T-helper 2 cell (primary cell): ENCODE measurements at places on chromosomes 3 and 15.
A peak's percentile ranks its signal among the peaks of the same experiment; 100 is the strongest.

GRCh38 chr15:25859838-25860645 is 3.1 kb downstream of the ATP10A start:
- DNase-seq = peak; percentile 32

DNA sequence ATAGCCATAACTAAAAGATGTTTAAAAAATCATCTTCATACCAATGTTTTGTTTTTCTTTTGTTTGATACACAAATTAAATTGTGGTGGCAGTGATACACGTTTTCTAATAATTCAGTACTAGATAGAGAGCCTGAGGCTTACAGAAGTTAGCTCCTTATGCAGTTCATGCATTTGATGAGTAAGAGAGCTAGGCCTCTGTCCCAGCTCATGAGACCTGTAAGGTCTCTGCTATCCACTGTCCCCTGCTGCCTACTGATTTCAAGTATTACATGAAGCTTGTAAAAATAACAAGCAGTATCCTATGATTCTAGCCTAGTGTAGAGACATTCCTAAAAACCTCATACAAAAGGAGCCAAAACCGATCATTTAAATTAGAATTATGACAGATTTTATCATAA is 144.5 kb downstream of the MBNL1 start:
- DNase-seq = no peak

- DNase-seq = no peak
Measured at GRCh38 chr3:153357436-153357835, 195.4 kb downstream of the RAP2B start.

DNA sequence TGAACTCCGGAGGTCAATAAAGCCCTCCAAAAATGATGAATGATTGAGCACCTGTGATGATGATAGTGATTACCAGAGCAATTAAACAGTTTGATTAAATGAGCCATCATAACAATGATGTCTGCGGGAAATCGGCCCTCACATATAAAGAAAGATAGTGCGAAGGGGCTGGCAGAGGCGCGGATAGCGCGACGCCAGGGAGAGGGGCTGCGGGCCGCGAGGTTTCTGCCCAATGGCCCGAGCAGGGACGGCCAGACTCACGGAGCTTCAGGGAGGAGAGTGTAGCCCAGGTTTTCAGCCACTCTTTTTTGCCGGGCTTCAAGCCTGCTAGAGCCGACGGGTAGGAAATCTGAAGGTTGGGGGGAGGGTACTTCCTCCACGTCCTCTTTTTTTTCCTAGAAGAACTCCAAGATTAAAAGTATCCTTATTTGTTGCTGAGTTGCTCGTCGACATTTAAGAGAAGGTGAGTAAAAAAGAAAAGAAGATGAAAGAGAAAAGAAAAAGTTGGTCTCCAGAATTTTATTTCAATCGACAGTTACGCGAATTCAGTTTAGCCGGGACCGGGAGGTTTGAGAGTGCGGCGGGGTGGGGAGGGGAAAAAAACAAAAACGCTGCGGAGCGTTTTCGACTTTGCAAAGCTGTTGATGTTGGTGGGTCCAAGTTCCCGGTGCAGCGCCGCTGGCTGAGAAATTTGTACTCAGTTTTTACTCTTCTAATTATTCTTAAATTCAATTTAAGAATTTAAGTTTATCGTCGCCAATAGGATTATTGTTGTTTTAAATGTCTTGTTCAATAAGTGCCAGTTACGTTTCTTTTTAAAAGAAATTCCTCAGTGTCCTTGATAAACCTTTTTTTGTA is 2.2 kb upstream of the MEIS2 start:
- DNase-seq = no peak

DNA sequence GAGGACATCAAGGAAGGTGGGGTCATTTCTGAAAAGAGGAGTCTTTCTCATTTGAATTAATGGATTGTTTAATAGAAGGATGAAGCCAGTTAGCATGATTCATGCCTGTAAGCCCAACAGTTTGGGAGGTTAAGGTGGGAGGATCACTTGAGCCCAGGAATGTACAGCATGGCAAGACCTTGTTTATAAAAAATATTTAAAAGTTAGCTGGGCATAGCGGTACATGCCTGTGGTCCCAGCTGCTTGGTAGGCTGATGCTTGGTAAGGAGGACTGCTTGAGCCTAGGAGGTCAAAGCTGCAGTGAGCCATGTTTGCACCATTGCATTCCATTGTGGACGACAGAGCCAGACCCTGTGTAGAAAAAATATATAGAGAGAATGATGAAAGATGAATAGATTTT is 165.5 kb downstream of the ALCAM start:
- DNase-seq = no peak

DNA sequence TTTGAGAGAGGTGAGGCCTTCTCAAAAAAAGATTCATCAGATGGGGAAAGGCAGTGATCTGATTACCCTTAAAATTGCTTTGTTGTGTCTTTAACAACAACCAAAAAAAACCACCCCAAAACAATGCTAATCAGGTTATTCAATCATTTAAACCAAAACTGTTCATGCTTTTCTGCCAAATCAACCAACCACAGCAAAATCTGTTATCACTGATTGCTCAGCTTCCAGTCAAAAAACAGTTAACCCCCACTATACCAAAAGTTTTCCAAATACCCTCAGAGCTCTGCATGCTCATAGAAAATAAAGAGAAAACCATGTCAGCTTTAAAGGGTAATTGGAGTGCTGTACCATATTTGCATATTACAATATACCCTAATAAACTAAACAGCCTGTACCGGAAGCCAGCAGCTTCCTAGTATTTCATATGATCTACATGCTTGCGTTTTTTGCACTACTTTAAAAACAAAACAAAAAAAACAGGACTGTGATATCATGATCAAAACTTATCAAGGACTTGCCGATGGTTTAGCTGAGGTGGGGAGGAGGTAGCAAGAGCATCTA is 22.8 kb downstream of the SATB1 start:
- DNase-seq = peak; percentile 87

GRCh38 chr15:96701443-96701842 is 370.9 kb downstream of the NR2F2 start:
- no peak for DNase-seq

DNA sequence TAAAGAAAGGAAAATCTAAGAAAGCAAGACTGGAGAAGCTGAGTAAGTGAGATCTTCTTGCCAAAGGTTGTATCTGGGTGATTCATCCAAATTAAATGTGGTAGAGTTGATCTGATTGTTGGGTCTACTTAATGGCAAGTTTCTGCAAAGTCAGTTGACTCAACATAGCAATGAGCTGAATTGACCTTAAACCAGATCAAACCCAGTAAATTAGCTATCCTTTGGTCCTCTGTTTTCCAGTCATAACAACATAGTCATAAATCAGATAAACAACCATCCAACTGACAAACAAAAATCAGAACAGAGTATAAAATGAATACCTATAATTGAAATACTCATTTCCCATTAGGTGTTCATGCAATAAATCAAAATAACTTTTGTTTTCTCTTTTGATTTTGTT is 142.6 kb upstream of the CFAP20DC start:
- no peak for DNase-seq

GRCh38 chr15:37595426-37595970 is 338.9 kb upstream of the TMCO5A start:
- no peak for DNase-seq

DNA sequence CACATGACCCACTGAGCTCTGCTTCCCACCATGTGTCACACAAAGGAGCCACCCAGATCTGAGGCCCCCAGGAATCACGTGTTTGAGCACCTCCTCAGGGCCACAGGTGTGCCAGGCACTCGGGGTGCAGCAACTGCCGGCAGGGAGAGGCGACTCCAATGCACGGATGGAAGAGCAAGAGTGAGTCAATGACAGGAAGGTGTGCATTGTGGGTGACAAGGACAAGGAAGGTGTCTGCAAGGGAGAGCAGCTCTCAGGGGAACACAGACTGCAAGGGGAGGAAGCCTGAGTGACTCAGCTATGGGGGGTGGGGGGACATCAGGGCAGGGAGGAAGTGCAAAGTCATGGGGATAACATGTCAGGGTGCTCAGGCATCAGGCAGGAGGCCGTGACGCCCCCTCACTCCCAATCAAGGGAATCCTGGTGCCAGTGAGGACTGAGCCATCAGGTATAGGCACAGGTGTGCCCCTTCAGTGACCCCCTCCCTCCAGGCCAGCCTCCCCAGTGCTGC is 67.4 kb downstream of the NUP210 start:
- no peak for DNase-seq

GRCh38 chr3:58178528-58179234 is 32.1 kb downstream of the DNASE1L3 start:
- DNase-seq = peak; percentile 13

GRCh38 chr3:190361791-190362190 is 26.2 kb upstream of the CLDN16 start:
- DNase-seq = no peak

- DNase-seq = no peak
Measured at GRCh38 chr3:45199837-45200648, 26.0 kb downstream of the TMEM158 start.

DNA sequence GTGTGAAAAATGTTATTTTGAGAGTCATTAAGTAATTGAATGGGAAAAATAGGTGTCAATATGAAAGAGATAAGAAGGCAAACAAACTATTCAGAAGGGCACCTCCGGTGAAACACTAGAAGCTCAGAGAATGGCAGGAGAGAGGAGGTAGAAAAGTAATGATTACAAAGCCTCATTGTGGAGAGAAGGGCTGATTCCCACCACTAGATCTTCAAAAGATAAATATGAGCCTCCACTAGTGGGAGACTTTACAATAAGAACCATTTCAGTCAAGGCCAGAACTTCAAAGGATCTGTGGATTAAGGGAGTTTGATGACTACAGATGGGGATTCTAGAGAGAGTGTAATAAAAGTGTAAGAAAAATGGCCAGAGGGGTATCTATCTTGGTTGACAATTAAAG is 535.6 kb downstream of the NLGN1 start:
- no peak for DNase-seq
